ENCODE measurements at places on chromosomes 12 and 14. TPM values are rescaled to one million over a fixed set of nuclear protein-coding genes. Genes with fewer than 3 reads are reported as not detected.
A peak's percentile ranks its signal among the peaks of the same experiment; 100 is the strongest.

GRCh38 chr12:3010214-3010930 is 51.2 kb downstream of the TEAD4 start:
- no peak overlapping the region for H3K27ac ChIP-seq
- peaks cover 5% of the 10 kb centered on the region for H3K27me3 ChIP-seq
- H3K4me1 ChIP-seq, result peaks cover 25% of the 10 kb centered on the region
- H3K36me3 ChIP-seq, result peaks cover 18% of the 10 kb centered on the region
- no peak for DNase-seq
- no peak overlapping the region for H3K4me3 ChIP-seq

GRCh38 chr14:101077481-101078074 is 174.1 kb upstream of the RTL1 start:
- H3K36me3 ChIP-seq, result no peaks in the 10 kb centered on the region
- no peak for DNase-seq
- H3K4me3 ChIP-seq, result peak overlapping the region; percentile 71
- H3K27ac ChIP-seq, result no peak overlapping the region
- H3K27me3 ChIP-seq, result peaks cover 4% of the 10 kb centered on the region

DNA sequence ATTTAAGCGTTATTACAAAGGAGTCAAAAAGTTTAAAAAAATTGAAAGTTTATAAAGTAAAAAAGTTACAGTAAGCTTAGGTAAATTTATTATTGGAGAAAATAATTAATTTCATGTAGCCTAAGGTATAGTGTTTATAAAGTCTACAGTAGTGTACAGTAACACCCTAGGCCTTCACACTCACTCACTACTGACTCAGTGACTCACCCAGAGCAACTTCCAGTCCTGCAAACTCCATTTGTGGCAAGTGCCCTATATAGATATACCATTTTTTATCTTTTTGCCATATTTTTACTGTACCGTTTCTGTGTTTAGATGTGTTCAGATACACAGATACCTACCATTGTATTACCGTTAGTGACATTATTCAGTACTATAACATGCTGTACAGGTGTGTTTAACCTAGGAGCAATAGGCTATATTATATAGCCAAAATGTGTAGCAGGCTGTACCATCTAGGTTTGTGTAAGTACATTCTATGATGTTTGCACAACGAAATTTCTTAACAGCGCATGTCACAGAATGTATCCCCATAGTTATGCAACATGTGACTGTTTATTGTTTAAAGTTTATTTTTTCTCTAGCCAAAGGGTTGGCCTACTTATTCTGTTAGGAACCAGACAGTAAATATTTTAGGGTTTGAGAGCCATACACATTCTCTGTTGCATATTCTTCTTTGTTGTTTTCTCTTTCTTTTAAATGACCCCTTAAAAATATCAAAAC is 155.5 kb downstream of the PCNX1 start:
- no peak overlapping the region for H3K4me3 ChIP-seq
- no peaks in the 10 kb centered on the region for H3K27me3 ChIP-seq
- peaks cover 2% of the 10 kb centered on the region for H3K4me1 ChIP-seq
- no peak overlapping the region for H3K27ac ChIP-seq
- DNase-seq, result no peak

FGD4 gene
- total RNA-seq, result 17.2 TPM

GRCh38 chr12:63037746-63038712 is 103.1 kb upstream of the PPM1H start:
- no peak overlapping the region for H3K4me3 ChIP-seq
- no peaks in the 10 kb centered on the region for H3K27me3 ChIP-seq
- no peaks in the 10 kb centered on the region for H3K36me3 ChIP-seq
- no peak for DNase-seq
- no peak overlapping the region for H3K27ac ChIP-seq
- no peaks in the 10 kb centered on the region for H3K4me1 ChIP-seq

DNA sequence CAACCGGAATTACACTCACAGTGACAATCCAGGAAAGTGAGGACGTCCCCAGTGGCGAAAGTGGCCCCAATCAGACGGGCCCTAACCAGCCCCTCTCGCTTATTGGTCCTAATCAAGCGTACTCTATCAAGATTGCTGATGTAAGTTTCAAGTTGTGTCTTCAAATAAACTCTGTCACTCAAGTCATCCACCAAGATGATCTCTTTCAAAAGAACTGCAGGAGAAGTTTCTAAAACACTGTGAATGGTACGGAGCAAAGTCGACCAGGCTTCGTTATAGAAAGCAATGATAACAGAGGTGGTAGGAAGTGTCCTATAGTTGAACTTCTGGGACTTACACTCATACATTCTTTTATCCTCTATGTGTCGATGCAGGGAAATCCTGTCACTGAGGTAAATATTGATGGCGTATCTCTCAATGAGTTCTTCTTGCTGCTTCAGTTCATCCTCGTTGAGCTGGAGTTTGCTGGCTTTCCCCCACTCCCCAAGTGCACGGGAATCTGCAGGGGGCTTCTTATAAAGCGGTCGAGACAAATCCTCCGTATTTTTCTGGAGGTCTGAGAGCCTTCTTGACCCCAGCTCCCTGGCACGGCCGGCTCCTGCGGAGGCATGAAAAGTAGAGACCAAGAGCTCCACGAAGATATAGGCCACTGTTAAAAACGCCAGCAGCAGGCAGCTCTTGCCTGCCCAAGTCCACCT is 604 bp downstream of the GALNT4 start:
- peak overlapping the region; percentile 96 for H3K4me3 ChIP-seq
- H3K27me3 ChIP-seq, result peaks cover 9% of the 10 kb centered on the region
- peaks cover 10% of the 10 kb centered on the region for H3K36me3 ChIP-seq
- H3K4me1 ChIP-seq, result peaks cover 32% of the 10 kb centered on the region

KCNK10 gene
- total RNA-seq, result 2.3 TPM

GRCh38 chr12:104054681-104055346 is 4.8 kb upstream of the GLT8D2 start:
- no peak overlapping the region for H3K4me3 ChIP-seq
- H3K36me3 ChIP-seq, result no peaks in the 10 kb centered on the region
- no peak for DNase-seq
- no peak overlapping the region for H3K27ac ChIP-seq

PAX9 gene
- total RNA-seq, result not detected

GPR84 gene
- 0.41 TPM for total RNA-seq

DNA sequence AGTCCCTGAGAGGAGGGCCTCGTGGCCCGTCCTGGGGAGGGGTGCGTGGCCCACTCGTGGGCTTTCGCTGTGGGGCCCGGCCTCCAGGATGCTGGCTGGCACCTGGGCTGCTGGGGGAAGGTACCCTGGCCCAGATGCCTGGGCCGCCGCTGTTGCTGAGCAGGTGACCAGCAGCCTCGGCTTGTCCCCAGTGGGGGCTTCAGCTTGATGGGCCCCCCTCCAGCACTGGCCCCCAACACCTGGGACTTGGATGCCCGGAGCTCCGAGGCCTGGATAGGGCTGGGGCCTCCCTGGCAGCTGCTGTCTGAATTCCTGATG is 10.8 kb downstream of the KIF26A start:
- peaks cover 24% of the 10 kb centered on the region for H3K4me1 ChIP-seq
- no peak for DNase-seq
- H3K36me3 ChIP-seq, result peaks cover 12% of the 10 kb centered on the region
- H3K27me3 ChIP-seq, result peaks cover 9% of the 10 kb centered on the region
- H3K27ac ChIP-seq, result no peak overlapping the region
